ENCODE measurements at places on chromosomes 5 and 9. TPM values are rescaled to one million over a fixed set of nuclear protein-coding genes. Genes with fewer than 3 reads are reported as not detected.

The GNE gene
- total RNA-seq = 11.6 TPM

DNA sequence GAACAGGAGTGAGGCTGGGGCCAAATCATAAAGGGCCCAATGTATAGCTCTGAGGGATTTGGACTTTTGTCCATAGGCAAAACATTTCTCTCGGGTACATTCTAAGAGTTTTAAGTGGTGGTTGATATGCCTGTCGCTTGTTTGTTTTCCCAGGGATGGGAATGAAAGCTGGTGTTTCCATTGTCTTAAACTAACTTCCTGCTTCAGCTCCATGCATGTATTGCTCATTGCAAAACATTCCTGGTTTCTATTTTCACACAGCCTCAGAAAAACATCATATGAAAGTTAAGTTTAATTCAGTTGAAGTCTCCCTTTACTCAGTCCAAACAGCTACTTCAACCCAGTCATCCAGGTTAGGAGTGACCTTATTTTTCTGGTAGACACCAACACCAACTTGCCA, 235.0 kb downstream of the ACTL7B start:
- H3K36me3 ChIP-seq = no peaks in the 10 kb centered on the region
- H3K27ac ChIP-seq = no peak overlapping the region
- no peak overlapping the region for H3K4me3 ChIP-seq
- no peaks in the 10 kb centered on the region for H3K27me3 ChIP-seq
- no peak for DNase-seq

DNA sequence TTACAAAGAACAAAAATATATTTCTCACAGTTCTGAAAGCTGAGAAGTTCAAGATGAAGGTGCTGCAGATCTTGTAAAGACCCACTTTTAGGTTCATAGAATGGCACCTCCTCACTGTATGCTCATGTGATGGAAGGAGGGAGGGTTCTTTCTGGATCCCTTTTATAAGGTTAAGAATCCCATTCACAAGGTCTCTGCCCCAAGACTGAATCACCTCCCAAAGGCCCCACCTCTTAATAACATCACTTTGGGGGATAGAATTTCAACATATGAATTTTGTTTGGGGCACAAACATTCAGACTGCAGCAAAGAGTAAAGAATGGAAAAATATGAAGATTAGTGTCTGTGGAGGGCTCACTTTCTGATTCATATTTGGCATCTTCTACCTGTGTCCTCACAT, 77.1 kb upstream of the PRR16 start:
- no peaks in the 10 kb centered on the region for H3K4me1 ChIP-seq
- no peak for DNase-seq
- no peak overlapping the region for H3K27ac ChIP-seq
- no peaks in the 10 kb centered on the region for H3K36me3 ChIP-seq

GRCh38 chr5:94524841-94525697, 93.3 kb downstream of the KIAA0825 start:
- DNase-seq = no peak
- H3K27ac ChIP-seq = no peak overlapping the region
- H3K4me3 ChIP-seq = no peak overlapping the region
- no peaks in the 10 kb centered on the region for H3K27me3 ChIP-seq
- H3K4me1 ChIP-seq = no peaks in the 10 kb centered on the region
